ENCODE measurements at places on chromosomes 1 and 21.

- DNase-seq: no peak
These were observed 352.6 kb upstream of the NEGR1 start for GRCh38 chr1:72634946-72635345.

DNA sequence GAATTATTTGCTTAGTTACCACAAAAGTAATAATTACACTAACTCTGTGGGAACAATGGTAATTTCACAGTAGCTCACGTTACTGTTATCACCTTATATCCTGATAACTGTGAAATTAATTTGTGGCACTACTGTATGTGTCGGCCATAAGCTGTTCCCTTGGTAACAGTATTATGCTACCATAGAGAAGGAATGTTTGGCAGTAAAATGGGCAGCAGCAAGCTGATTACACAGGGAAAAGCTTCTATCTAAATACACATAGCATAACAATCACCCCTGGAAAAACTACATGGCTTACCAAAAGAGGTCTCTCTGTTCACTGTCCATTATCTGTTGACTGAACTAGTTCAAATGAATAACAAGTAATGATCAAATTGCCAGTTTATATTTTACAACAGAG lies 124.1 kb downstream of the DPYD start:
- no peak for DNase-seq

GRCh38 chr1:55500601-55501000 lies 285.4 kb upstream of the USP24 start:
- no peak for DNase-seq

GRCh38 chr1:43121256-43121900 lies 50.7 kb downstream of the EBNA1BP2 start:
- no peak for DNase-seq

DNA sequence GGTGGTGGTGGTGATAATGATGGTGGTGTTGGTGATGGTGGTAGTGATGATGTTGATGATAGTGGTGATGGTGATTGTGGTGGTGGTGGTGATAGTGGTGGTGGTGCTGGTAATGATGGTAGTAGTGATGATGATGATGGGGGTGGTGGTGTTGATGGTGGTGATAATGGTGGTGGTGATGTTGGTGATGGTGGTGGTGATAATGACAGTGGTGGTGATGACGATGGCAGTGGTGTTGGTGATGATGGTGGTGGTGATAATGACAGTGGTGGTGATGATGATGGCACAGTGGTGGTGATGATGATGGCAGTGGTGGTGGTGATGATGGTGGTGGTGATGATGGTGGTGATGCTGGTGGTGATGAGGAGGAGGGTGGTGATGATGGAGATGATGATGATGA lies 7.0 kb upstream of the AJAP1 start:
- no peak for DNase-seq

GRCh38 chr1:177439301-177439700 lies 268.5 kb downstream of the BRINP2 start:
- no peak for DNase-seq

DNA sequence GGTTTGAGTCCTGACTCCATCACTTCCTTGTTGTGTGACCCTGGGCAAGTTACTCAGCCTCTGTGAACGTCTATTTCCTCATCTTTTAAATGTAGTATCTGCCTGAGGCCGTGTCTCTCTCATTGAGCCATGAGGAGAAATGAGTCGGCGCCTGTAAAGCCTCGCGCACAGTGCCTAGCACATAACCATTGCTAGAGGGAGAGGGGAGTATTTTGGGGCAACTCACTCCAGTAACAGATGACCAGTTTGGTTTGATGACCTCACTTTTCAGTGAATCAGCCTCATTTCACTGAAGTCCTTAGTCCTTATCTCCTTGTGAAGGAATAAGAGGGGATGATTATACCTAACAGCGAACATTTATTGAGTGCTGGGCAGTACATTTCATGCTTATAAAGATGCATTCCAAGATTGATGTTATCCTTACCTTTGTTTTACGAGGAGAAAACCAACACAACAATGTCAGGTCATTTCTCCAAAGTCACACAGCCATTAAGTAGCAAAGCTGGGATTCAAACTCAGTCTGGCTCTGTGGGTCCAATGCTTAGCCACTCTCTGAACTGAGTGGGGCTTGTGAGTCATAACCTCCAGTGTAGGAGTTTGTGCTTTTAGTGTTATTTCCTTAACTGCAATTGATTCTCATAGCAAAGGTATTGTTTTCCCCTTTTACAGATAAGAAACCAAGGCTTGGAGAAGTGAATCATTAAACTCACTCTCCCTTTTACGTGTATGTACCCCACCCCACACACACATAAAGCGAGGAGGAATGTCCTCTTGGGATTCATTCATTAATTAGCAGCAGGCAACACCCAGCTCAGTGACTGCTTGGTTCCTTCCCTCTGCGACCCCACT lies 25.9 kb downstream of the KCNC4 start:
- no peak for DNase-seq

GRCh38 chr1:231487910-231488309 lies 40.6 kb upstream of the TSNAX start:
- no peak for DNase-seq

- no peak for DNase-seq
These were observed 18.3 kb downstream of the GPR137B start for GRCh38 chr1:236160540-236161127.

DNA sequence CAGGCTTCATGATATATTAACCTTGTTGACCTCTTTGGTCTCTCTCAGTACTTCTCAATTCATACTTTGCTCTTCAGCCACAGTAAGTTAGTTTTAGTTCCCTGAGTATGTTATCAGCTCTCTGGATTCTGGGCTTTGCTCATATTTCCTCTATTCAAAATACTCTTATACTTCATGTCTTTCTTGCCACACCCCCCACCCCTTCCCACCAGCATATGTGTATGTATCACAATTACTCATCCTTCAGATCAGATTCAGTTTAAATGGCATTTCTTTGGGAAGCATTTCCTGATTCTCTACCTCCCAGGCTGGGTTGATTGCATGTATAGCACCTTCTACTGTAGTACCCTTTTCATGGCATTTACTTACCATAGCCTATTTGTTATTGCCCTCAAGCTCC lies 28.3 kb downstream of the SLC30A7 start:
- DNase-seq: no peak

GRCh38 chr1:15998929-15999328 lies 5.1 kb upstream of the SRARP start:
- DNase-seq: no peak

DNA sequence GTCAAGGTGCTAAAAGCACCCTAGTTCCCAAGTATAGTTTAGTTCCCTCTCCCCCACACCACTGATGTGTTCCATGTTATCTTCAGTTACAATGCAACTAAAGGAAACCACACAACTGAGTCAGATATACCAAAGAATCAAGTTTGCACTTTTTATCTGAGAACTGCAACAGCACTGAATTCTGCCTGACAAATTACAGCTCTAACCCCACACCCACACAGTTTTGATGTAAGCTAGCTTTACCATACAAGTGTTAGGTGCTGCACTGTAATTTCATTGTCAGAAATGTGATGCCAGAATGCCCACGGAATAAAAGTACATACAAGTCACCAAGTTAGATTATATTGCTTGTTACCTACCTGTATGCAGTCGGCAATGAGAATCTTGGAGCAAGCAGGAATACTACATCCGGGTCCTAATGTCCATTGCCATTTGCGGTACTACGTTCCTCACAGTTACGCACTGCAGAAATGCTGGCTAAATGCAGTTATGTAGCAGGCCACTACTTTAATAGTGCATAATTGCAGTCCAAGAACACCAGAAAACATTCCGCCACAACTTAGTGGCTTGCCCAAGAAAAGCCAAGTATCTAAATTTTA lies 12.1 kb downstream of the SFPQ start:
- no peak for DNase-seq

GRCh38 chr1:226821719-226822085 lies 48.7 kb upstream of the PSEN2 start:
- no peak for DNase-seq

- no peak for DNase-seq
These were observed 178.5 kb downstream of the RHOU start for GRCh38 chr1:228913626-228914414.

- DNase-seq: no peak
These were observed 44.3 kb upstream of the IL10 start for GRCh38 chr1:206816390-206817287.

DNA sequence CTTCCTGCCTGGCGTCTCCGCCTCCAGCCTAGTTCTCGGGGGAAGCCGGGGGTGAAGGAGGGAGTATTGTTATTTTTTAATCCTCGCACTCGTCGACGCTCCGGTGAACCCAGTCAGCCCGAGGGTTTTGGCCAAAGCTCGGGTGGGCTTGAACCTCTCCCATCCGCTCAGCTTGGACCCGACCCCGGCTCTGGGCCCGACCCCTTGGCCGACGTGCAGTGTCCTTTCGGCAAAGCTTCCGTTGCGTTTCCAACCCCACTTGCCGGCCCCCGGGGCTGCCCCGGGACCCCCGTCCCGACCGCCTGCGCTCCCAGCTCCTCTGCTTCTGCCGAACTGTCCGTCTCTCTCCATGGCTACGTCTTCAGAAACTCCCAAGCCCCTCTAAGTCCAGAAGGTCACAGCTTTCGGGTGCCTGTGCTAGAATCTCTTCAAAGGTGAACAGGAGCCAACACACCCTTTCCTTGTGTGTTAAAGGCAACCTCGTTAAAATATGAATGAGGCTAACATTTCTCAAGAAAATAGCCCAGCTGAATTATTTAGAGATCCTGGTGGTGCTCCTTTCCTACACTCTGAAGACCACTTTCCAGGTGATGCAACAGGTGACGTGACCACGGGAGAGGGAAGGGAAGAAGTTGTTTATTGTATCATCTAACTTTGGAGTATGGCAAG lies 647 bp downstream of the DESI2 start:
- no peak for DNase-seq

- DNase-seq: no peak
These were observed 49.6 kb upstream of the EDEM3 start for GRCh38 chr1:184804220-184804619.

DNA sequence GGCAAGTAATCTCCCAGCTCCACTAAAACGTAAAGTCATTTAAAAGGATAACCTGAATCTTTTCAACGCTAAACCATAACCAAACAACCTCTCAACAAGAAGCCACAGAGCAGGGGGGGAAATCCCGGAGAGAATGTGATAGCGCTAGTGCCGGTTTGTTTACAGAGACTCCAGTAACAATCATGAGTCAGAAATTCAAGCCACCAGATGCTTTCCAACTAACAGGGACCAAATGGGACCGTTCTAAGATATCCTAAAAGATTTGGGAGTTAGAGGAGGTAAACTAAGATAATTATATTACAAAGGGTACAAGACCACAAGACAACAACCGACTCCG lies 825 bp downstream of the DCAF8 start:
- DNase-seq: peak; percentile 26

GRCh38 chr1:100736746-100737145 lies 17.2 kb downstream of the VCAM1 start:
- no peak for DNase-seq

DNA sequence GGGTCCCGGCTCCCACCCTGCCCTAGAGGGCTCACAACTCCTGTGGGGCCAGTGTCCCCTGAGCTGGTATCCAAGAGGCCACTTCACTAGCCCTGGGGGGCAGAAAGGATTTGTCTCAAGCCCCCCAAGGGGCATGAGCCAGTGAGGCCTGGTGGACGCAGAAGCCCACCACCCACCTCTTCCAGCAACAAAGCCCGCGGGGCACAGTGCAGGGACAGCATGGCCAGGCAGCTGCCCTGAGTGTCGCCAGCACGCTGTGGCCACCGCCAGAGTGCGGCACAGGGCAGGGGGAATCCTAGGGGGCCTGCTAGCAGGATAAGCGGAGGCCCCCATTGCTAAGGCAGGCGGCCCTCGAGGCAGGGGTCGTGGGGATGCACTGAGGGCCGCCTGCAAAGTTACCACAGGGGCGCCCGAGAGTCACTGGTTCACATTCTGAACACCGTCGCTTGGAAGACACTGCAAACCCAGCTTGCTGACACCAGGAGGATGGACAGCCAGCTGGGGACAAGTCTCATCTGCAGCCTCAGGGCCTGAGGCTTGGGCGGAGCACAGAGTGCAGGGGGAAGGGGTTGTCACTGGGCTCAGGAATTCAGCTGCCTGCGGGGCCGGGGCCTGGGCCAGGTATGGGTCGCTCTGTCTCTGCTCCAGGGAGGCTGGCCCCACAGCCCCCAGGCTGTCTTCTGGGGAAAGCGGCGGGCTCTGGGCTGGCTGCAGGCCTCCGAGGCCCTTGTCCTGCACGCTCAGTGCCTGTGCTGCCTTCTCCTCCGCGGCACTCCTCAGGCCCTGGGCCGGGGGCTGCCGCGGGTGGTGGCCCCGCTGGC lies 26.8 kb downstream of the SLC19A1 start:
- DNase-seq: no peak

DNA sequence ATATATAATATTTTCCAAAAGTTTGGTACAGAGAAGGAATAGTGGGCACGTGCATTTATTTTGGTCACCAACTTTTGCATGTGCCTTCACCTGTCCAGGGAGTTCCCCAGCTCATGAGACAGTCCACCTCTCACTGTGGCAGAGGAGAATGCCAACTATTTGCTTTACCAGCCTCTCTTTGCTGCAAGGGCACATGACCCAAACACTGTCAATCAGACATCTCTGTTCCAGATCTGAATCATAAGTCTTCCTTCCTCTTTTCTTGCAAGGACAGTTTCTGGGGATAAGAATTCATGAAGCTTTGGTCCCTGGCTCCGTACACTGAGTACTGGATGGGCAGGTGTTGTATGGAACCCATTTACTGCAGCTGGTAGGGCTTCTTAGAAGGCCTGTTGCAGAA lies 38.6 kb downstream of the C1orf87 start:
- no peak for DNase-seq

GRCh38 chr1:168428063-168428731 lies 115.6 kb downstream of the XCL2 start:
- no peak for DNase-seq

- DNase-seq: no peak
These were observed 38.9 kb downstream of the NOS1AP start for GRCh38 chr1:162108426-162108825.

- DNase-seq: no peak
These were observed 45.7 kb downstream of the FASLG start for GRCh38 chr1:172704420-172705210.

GRCh38 chr1:97500760-97501159 lies 420.1 kb downstream of the DPYD start:
- DNase-seq: no peak

DNA sequence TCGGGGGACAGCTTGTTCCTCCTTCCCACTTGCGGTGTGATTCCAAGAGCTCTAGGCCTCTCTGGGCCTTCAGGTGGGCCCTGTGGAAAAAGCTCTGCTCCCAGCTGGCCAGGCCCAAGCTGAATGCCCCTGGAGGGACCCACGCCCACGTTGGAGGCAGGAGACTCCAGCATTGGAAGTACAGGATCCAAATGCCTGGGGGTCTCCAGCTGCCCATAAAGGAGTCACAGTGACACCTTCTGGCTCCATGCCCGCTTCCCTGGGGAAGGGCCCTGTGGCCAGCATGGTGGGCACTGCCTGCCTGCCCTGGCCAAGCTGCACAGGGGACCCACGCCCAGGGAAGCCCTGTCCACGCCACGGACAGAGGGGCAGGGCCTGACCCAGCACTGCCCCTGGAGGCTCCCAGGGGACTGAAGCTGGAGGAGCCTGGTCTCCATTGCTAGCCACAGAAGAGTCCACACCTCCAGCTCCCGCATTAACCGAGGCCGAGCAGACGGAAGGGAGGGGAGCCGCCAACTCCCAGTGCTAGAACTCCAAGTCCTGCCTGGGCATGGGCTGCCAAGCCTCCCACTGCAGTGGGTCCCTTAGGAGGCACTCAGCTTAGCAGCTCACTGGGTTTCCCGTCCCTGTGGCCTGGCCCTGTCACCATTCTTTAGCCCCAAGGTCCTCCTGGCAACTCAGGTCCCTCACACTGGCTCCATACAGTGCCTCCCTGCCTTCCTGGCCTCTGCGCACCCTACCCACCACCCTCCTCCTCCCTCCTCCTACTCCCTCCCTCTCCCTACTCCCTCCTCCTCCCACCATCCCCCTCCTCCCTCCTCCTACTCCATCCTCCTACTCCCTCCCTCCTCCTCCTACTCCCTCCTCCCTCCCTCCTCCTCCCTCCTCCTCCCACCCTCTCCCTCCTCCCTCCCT lies 41.9 kb downstream of the WNT9A start:
- no peak for DNase-seq

All from stimulated activated CD4-positive, alpha-beta T cell treated with anti-CD3 and anti-CD28 coated beads, Interleukin-1b, Interleukin-23, amount 100 ng/mL, for 4 hours (primary cell).